Colonic mucosa (tissue), 4 donors: ENCODE measurements at places on chromosomes 3 and 15. TPM values are rescaled to one million over a fixed set of nuclear protein-coding genes. Genes with fewer than 3 reads are reported as not detected.

GRCh38 chr3:38582941-38583645 lies 66.4 kb downstream of the SCN5A start:
- H3K27me3 ChIP-seq: no peaks in the 10 kb centered on the region
- H3K27ac ChIP-seq: no peak overlapping the region
- no peak for DNase-seq
- no peak overlapping the region for H3K4me3 ChIP-seq
- H3K36me3 ChIP-seq: no peaks in the 10 kb centered on the region
- H3K4me1 ChIP-seq: no peaks in the 10 kb centered on the region

DNA sequence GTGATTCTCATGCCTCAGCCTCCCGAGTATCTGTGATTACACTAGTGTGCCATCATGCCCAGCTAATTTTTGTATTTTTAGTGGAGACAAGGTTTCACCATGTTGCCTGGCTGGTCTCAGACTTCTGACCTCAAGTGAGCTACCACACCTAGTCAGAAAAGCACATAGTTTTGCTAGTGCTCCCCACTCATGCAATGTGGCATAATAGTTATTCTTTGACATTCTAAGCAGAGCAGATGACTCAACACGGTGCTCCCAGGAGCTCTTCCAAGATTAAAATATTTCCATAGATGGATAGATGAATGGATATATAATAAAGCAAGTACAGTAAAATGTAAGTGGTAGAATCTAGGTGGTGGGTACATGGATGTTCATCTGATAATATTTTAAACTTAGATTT lies 53.1 kb upstream of the GK5 start:
- H3K4me3 ChIP-seq: no peak overlapping the region
- H3K4me1 ChIP-seq: no peaks in the 10 kb centered on the region
- H3K36me3 ChIP-seq: no peaks in the 10 kb centered on the region

Gene SPATA12
- 0.27 TPM for total RNA-seq

DNA sequence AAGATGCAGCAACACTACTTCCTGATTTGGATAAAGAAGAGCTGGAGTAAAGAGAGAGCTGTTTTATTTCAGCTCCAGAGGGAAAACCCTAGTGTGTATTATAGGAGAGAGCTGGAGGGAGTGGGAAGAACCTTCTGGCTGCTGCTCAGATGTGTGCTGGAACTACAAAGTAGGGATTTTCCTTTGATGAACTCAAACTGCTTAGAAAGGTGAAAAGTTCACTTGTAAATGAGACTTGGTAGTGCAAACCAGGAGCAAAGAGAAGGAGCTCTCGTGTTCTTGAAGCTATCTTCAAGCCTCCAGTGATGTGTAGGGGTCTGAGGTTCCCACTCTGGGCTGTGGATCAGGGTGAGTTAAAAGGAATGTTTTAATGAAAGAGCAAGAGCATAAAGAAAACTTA lies 110.4 kb downstream of the EDEM1 start:
- no peak overlapping the region for H3K27ac ChIP-seq
- no peaks in the 10 kb centered on the region for H3K36me3 ChIP-seq

GRCh38 chr15:68578980-68579935 lies at the start of gene CORO2B:
Gene CORO2B (plus strand): TSS chr15:68578993. CDS start chr15:68579263, 270 bp downstream.
- peaks cover 5% of the 10 kb centered on the region for H3K4me1 ChIP-seq
- DNase-seq: no peak
- no peak within 1 kb of the TSS for H3K27ac ChIP-seq
- H3K36me3 ChIP-seq: no peaks in the 10 kb centered on the region
- H3K4me3 ChIP-seq: peak within 1 kb of the TSS; percentile 50

- no peaks in the 10 kb centered on the region for H3K36me3 ChIP-seq
- H3K4me1 ChIP-seq: no peaks in the 10 kb centered on the region
- H3K4me3 ChIP-seq: no peak overlapping the region
- H3K27me3 ChIP-seq: no peaks in the 10 kb centered on the region
Measured at GRCh38 chr15:42145546-42146455, 10.6 kb downstream of the PLA2G4F start.

DNA sequence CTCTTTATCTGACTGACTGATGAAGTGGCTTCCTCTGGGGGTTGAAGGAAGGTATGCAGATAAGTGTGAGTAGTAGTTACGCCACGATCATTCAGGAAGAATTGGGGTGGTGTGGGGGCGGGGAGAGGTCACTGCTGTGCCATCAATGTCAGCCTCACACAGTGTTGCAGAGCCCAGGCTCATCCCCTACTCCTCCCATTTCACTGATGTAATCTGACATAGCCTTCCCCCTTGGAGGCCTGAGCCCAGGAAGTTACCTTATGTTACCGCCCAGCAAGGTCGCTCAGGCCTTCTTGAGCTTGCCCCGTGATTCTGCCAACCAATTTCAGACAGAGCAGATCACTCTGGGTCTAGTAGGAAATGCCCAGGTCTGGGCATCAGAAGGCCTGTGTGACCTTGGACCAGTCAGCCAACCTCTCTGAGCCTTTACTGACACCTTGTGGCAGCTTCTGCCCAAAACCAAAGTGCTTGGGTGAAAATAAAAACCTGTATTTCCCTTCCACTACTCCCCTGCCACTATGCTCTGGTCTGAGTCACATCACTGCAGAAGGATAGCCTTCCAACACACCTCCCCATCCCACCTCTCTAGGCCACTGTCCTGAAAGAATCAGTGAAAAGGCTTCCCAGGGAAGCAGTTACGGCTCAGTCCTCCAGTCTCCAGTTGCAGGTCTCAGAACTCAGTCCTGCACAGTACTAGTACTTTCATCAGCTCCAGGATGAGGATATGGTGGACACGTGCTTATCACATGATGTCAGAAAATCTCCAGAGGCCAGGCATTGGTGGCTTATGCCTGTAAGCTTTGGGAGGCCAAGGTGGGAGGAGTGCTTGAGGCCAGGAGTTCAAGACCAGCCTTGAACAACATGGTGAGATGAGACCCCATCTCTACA lies 28.1 kb upstream of the INSYN1 start:
- no peak overlapping the region for H3K4me3 ChIP-seq
- H3K27me3 ChIP-seq: no peaks in the 10 kb centered on the region
- no peaks in the 10 kb centered on the region for H3K36me3 ChIP-seq
- DNase-seq: no peak

Gene SETD2
- 48.6 TPM for total RNA-seq

- H3K4me1 ChIP-seq: no peaks in the 10 kb centered on the region
- H3K27ac ChIP-seq: no peak overlapping the region
- DNase-seq: no peak
- H3K27me3 ChIP-seq: peaks cover 12% of the 10 kb centered on the region
- no peaks in the 10 kb centered on the region for H3K36me3 ChIP-seq
Measured at GRCh38 chr15:60324706-60325438, 72.9 kb downstream of the ANXA2 start.

Gene GTF2A2
- 143 TPM for total RNA-seq

DNA sequence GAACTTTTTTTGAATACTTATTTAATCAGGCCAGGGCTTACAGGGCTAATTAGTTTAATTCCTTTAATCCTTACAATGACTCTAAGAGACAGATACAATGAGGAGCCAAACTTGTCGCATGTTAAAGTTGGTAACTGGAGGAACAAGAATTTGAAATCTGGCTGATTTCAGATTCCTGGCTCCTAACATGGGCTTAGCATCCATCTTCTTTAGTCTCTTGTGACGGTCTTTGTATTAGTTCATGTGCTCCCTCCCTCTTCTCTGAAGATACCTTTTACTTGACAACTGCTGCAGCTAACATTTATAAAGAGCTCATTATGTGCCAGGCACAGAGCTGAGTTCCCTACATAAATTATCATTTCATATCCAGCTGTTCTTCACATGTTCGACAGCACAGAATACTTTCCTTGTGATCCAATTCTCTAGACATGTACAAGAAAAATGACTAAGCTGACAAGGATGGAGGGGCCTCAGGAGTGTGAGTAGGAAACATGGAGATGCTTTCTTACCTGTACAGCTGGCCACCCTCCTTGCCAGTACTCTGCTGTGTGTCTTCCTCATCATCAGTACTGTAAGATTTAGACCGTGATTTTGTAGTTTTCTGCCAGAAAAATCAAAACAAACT lies 206.8 kb upstream of the STRIT1 start:
- no peak overlapping the region for H3K4me3 ChIP-seq
- no peaks in the 10 kb centered on the region for H3K4me1 ChIP-seq
- DNase-seq: no peak
